ENCODE measurements at places on chromosomes 4 and X. TPM values are rescaled to one million over a fixed set of nuclear protein-coding genes. Genes with fewer than 3 reads are reported as not detected.

The SOX3 gene
- total RNA-seq, result not detected

The CT55 gene
- not detected for total RNA-seq

The IL13RA1 gene
- total RNA-seq, result 66.8 TPM

The FGB gene
- not detected for total RNA-seq

The POF1B gene
- not detected for total RNA-seq

The RAB33A gene
- total RNA-seq, result 3.0 TPM

The PPP1R2C gene
- not detected for total RNA-seq

The SYTL4 gene
- total RNA-seq, result 5.1 TPM

The BCLAF3 gene
- total RNA-seq, result 11.0 TPM

The ADRA2C gene
- 0.49 TPM for total RNA-seq

The FAAH2 gene
- total RNA-seq, result not detected

The SNCA gene
- not detected for total RNA-seq

The XAGE2 gene
- total RNA-seq, result not detected

The TMEM154 gene
- total RNA-seq, result 5.5 TPM

The TIMM8A gene
- 8.8 TPM for total RNA-seq

The MAP7D2 gene
- total RNA-seq, result 1.2 TPM

Measured in fibroblast of the aortic adventitia (primary cell).